Stimulated activated memory B cell treated with anti-CD40 and anti-IgM and Interleukin-4, amounts not matched to agents 10 μg/mL and 1 μg/mL and 100 μg/mL, for 72 hours (primary cell): ENCODE measurements at places on chromosomes 5 and 9.

GRCh38 chr5:67496051-67496450 lies 299.5 kb upstream of the CD180 start:
- no peaks in the 10 kb centered on the region for H3K4me1 ChIP-seq
- no peak for ATAC-seq
- no peak overlapping the region for H3K4me3 ChIP-seq
- H3K27ac ChIP-seq: no peak overlapping the region

DNA sequence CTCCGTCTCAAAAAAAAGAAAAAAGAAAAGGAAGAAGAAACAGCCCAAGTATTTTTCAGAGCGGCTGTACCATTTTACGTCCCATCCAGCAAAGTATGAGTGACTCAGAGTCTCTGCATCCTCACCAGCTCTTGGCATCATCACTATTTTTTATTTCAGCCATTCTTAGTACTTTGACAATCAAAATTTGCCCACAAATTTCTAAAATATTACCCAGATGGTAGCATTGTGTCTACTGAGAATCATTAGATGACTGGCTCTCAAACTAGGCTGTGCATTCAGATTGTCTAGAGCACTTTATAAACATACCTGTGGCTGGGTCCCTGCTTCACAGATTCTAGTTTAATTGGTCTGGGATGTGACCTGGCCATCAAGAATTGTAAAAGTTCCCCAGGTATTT lies 21.6 kb upstream of the MELK start:
- no peak overlapping the region for H3K4me3 ChIP-seq
- H3K27ac ChIP-seq: no peak overlapping the region
- H3K4me1 ChIP-seq: peaks cover 14% of the 10 kb centered on the region
- peaks cover 22% of the 10 kb centered on the region for H3K27me3 ChIP-seq

DNA sequence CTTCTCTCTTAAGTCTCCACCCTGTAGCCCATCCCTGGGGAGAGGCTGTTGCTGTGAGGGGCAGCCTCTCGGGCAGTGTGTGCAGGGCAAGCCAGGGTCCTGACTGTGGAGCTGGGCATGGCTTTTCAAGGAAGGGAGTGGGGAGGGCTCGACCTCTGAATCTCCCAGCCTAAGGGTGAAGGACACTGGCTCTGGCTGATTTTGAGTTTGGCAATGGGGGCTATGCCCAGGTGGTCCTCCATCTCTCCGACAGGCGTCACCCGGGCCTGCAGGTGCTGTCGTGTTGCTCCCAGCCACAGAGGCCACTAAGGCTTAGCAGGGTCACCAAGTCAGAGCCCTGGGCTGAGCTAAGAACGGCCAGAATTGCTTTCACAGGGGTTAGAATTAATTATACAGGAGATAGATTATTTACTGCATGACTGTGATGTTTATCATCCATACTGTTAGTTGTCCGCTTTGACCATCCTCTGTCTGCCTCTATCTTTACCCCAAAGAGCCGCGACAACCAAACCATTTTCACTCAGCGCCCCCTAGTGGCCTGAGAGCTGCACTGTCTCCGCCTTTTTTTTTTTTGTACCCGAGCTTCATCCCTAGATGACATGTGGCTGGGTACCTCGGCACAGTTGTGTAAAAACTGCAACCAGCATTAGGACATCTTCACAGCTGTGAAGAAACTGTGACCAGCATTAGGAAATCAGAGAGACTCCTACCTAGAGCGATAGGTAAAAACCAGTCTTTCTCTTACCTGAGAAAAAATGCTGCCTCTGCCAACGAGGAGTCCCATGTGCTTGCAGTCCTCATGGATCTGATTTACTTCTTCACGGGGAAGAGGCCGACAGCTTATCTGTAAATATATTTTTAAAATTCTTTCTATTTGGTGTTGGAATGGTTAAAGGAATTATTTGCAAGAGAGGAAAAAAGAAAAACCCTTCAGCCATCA lies 44.5 kb downstream of the AGXT2 start:
- no peak overlapping the region for H3K27ac ChIP-seq
- no peak overlapping the region for H3K4me3 ChIP-seq
- peak; percentile 67 for ATAC-seq
- H3K27me3 ChIP-seq: peaks cover 32% of the 10 kb centered on the region
- no peaks in the 10 kb centered on the region for H3K4me1 ChIP-seq
- no peaks in the 10 kb centered on the region for H3K36me3 ChIP-seq

GRCh38 chr5:89071941-89072331 lies 189.0 kb upstream of the MEF2C start:
- peak overlapping the region; percentile 50 for H3K4me3 ChIP-seq
- peak overlapping the region; percentile 71 for H3K27ac ChIP-seq
- H3K36me3 ChIP-seq: peaks cover 4% of the 10 kb centered on the region
- no peak for ATAC-seq

DNA sequence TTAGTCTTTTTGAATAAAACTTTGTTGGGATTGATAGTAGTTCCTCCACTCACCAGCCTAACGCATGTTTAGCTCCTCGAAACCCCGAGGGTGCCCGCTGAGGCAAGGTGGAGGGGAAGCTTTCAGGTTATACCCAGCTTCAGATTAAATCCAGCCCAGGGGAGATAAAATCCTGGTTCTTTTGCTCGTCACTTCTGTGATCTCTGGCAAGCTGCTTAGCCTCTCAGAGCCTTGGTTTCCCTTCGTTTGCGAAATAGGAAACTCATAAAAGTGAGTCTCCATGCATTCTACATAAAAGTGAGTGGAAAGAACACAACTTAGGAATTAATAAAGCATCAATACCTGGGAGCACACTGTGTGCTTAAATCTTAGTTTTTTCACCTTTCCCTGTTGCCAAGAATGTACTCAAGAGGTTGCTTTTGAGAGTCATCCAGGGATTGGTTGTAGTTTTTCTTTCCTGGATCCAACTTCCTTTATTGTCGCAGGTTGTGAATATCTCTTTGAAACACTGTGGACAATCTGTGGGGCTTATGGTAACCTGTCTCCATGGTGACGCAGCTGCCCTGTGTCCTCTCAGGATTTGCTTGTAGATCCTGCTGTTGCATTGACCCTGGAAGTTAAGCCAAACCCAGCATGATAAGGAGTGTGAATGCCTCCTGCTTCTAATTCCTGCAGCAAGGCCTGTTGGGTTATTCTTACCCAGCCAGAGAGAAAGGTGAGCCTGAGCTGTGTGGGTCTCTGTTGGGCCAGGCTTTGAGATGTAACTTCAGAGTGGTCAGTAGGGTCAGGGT lies 2.0 kb downstream of the GALNT12 start:
- H3K27me3 ChIP-seq: peaks cover 12% of the 10 kb centered on the region
- no peak for ATAC-seq
- H3K4me1 ChIP-seq: peaks cover 29% of the 10 kb centered on the region
- no peak overlapping the region for H3K27ac ChIP-seq
- peaks cover 7% of the 10 kb centered on the region for H3K36me3 ChIP-seq

- no peak overlapping the region for H3K4me3 ChIP-seq
- no peak for ATAC-seq
- H3K27ac ChIP-seq: no peak overlapping the region
- peaks cover 6% of the 10 kb centered on the region for H3K36me3 ChIP-seq
These were observed 48.6 kb downstream of the AMBP start for GRCh38 chr9:114029311-114030170.

DNA sequence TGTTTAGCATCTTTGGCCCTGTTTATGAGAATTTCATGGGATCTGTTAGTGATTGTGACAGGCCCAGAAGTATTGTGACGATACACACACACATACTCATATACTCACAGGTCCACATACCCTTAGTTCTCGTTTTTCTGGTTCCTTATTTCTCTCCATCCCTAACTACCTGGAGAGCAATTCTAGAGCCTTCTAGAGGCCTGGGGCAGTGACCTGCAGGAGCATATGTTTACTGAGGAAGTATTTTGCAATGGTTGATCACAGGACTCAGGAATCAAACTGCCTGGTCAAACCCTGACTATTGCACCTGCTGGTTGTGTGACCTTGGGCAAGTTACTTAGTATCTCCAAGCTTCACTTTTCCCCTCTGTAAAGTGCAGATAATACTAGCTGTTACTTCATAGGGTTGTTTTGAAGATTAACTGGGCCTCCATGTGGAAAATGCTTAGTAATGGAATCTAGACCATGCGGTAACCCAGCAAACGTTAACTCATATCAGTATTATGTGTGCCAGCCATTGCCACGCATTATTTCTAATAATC lies 8.7 kb downstream of the PAPPA start:
- peaks cover 31% of the 10 kb centered on the region for H3K27me3 ChIP-seq
- H3K4me1 ChIP-seq: no peaks in the 10 kb centered on the region
- H3K4me3 ChIP-seq: no peak overlapping the region
- no peaks in the 10 kb centered on the region for H3K36me3 ChIP-seq
- no peak overlapping the region for H3K27ac ChIP-seq
- no peak for ATAC-seq

- ATAC-seq: no peak
- H3K4me3 ChIP-seq: peak overlapping the region; percentile 57
- no peaks in the 10 kb centered on the region for H3K36me3 ChIP-seq
- H3K27me3 ChIP-seq: peaks cover 94% of the 10 kb centered on the region
- H3K4me1 ChIP-seq: peaks cover 9% of the 10 kb centered on the region
These were observed 80.8 kb upstream of the IER5L start for GRCh38 chr9:129258823-129259301.

- no peak overlapping the region for H3K27ac ChIP-seq
- H3K27me3 ChIP-seq: no peaks in the 10 kb centered on the region
- H3K4me3 ChIP-seq: no peak overlapping the region
- no peaks in the 10 kb centered on the region for H3K4me1 ChIP-seq
- H3K36me3 ChIP-seq: no peaks in the 10 kb centered on the region
- no peak for ATAC-seq
These were observed 1095.2 kb upstream of the EDIL3 start for GRCh38 chr5:85479849-85480248.

DNA sequence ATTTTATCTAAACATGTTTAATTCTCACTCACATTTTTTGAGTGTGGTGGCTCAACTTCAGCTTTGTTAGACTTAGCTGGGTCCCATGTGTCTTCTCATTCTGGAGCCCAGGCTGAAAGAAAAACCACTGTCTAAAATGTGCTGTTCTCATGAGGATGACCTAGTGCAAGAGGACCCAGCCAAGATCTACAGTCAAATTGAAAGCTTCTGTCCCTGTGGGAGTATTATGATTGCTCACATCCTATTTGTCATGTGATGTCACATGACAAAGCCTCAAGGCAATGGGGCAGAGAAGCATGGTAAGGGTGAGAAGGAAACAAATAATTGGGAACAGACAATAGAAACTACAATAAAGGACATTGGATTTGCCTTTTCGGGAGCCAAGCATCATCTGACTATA lies 113.4 kb upstream of the ASTN2 start:
- H3K27me3 ChIP-seq: no peaks in the 10 kb centered on the region
- no peak overlapping the region for H3K27ac ChIP-seq
- no peaks in the 10 kb centered on the region for H3K36me3 ChIP-seq
- ATAC-seq: no peak
- no peak overlapping the region for H3K4me3 ChIP-seq

GRCh38 chr5:121949885-121950284 lies 11.9 kb upstream of the SRFBP1 start:
- no peak overlapping the region for H3K27ac ChIP-seq
- no peaks in the 10 kb centered on the region for H3K36me3 ChIP-seq
- H3K4me3 ChIP-seq: no peak overlapping the region
- H3K27me3 ChIP-seq: no peaks in the 10 kb centered on the region
- ATAC-seq: no peak

GRCh38 chr5:180093241-180093640 lies 21.7 kb upstream of the RNF130 start:
- peaks cover 17% of the 10 kb centered on the region for H3K4me1 ChIP-seq
- H3K4me3 ChIP-seq: no peak overlapping the region
- no peak for ATAC-seq
- peaks cover 47% of the 10 kb centered on the region for H3K27me3 ChIP-seq
- no peak overlapping the region for H3K27ac ChIP-seq

DNA sequence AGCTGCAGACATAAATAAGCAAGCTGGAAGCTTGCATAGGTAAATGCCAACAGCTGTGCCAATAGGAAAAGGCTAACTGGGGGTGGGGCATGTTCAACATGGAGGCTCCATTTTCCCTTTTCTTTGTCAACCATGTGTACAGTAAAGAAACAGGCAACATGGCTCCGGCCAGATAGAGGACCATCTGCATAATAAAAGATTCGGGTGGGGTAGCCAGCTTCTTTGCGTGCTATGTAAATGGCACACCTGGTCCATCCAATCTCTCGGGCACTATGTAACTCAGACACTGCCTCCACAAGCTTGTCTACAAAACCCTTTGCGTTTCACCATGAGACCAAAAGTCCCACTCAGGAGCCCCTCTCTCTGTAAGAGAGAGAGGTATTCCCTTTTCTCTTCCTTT lies 41.7 kb upstream of the DENND4C start:
- no peaks in the 10 kb centered on the region for H3K27me3 ChIP-seq
- peaks cover 8% of the 10 kb centered on the region for H3K4me1 ChIP-seq
- H3K4me3 ChIP-seq: no peak overlapping the region
- no peak overlapping the region for H3K27ac ChIP-seq

- H3K36me3 ChIP-seq: no peaks in the 10 kb centered on the region
- no peak for ATAC-seq
- peaks cover 15% of the 10 kb centered on the region for H3K27me3 ChIP-seq
- peaks cover 6% of the 10 kb centered on the region for H3K4me1 ChIP-seq
- H3K4me3 ChIP-seq: no peak overlapping the region
- H3K27ac ChIP-seq: no peak overlapping the region
These were observed 199.4 kb downstream of the MED10 start for GRCh38 chr5:6178846-6179532.

GRCh38 chr5:76715736-76716455 lies at the start of gene F2R:
Gene F2R, plus strand, starts transcription at chr5:76716126. Its CDS starts 182 bp downstream, at chr5:76716308.
- peaks cover 69% of the 10 kb centered on the region for H3K27me3 ChIP-seq
- peaks cover 38% of the 10 kb centered on the region for H3K4me1 ChIP-seq
- no peaks in the 10 kb centered on the region for H3K36me3 ChIP-seq
- H3K4me3 ChIP-seq: peak within 1 kb of the TSS; percentile 78

- no peak for ATAC-seq
- H3K36me3 ChIP-seq: no peaks in the 10 kb centered on the region
- no peaks in the 10 kb centered on the region for H3K27me3 ChIP-seq
- H3K27ac ChIP-seq: no peak overlapping the region
- H3K4me3 ChIP-seq: no peak overlapping the region
These were observed 85.6 kb upstream of the CCDC112 start for GRCh38 chr5:115381911-115382662.

DNA sequence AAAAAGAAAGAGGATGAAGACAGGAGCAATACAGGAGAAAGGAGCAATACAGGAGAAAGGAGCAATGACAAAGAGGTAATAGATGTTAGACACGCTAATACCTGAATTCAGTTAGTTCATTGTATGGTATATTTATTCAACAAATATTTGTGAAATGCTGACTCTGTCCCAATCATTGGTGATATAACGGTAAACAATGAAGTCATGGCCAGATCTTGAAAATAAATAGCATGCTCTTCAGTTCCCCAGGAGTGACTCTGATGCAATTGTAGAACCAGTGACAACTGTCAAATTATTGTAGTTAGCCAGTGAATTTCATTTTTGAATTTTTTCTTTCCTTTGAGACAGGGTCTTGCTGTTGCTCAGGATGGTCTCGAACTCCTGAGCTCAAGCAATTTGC lies 48.0 kb upstream of the SPINK14 start:
- ATAC-seq: no peak
- H3K4me1 ChIP-seq: no peaks in the 10 kb centered on the region
- H3K36me3 ChIP-seq: no peaks in the 10 kb centered on the region
- H3K27ac ChIP-seq: no peak overlapping the region

GRCh38 chr5:179373101-179373934 lies 28.1 kb upstream of the ADAMTS2 start:
- H3K4me3 ChIP-seq: no peak overlapping the region
- H3K4me1 ChIP-seq: no peaks in the 10 kb centered on the region
- H3K27me3 ChIP-seq: peaks cover 12% of the 10 kb centered on the region
- H3K36me3 ChIP-seq: no peaks in the 10 kb centered on the region
- ATAC-seq: no peak
